ENCODE measurements at places on chromosomes 2 and 18.

DNA sequence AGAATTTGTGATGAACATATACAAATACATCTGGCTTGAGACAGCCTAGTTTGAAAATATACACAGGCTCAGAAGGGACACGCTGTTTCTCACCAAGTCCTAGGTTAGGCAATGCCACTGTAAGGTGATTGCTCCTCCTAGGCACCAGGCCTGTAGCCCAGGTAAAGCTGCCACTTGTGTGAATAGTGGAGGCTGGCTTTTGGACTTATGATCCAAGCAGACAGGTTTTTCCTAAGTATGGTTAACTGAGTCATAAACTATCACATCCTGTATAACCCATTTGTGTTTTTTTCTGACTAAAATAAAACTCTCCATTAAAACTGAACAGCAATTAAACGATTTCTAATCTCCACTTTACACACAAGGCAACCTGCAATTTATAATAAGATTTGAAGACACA is 81.0 kb downstream of the SEMA4F start:
- DNase-seq = no peak

GRCh38 chr2:223260681-223261080 is 208.7 kb downstream of the KCNE4 start:
- no peak for DNase-seq

GRCh38 chr2:31401580-31401979 is 13.0 kb downstream of the XDH start:
- peak; percentile 60 for DNase-seq

DNA sequence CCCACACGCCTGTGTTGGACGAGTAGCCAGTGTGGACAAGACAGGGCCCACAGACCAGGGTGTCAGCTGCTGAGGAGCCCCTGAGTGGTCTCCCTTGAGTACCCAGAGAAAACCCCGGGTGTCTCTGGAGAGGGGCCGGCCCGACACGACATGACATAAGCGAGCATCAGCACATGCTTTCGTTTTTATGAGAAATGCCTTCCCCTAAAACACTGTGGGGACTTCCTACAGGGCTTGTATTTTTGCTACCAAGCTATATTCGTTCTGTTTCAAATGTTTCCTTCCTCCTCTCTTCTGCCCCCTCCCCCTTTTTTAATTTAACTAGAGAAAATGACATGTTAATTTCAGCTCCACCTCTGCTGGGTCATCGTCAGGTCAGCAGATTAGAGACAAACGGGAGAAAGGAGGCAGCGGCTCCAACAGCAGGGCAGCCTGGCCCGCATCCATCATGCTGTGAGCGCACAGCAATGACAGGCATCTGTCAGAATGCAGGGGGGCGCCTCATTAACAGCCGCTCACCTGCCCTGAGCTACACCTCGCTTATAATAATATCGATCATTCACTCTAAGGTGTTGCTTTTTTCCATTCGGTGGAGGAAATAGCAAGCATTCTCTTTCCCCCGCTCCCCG is 286.2 kb downstream of the ZNF516 start:
- DNase-seq = peak; percentile 68

GRCh38 chr2:67879586-67880290 is 183.1 kb downstream of the C1D start:
- no peak for DNase-seq

- no peak for DNase-seq
Observed at GRCh38 chr2:27638709-27639108, 9.9 kb downstream of the GPN1 start.
